Caco-2 (cell line): ENCODE measurements at places on chromosomes 6 and 20.

DNA sequence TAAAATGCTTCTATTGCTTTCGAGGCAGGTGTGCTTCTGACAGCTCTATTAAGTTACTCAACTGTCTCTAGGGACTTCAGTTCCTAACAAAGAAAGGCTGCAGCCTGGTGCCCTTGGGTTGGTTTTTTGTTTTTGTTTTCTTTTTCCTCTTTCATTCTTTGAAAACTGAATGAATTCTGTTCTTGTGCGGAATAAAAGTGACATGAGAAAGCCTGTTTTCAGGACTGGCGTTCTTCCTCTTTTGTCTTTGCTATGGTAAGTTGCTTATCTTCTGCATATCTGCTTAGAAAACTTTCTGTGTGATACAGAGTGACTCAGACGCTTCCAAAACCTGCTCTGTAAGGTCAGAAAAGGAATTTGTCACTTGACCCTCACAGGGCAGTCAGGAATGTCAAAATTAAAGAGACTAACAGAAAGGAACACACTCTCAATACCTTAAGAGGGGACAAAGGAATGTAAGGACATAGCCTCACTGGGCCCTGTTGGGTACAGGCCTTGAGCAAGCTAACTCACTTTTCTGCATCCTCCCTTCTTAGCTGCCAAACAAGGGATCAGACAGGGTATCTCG is 56.2 kb upstream of the NHSL1 start:
- H3K36me3 ChIP-seq = no peaks in the 10 kb centered on the region
- H3K4me3 ChIP-seq = no peak overlapping the region
- peaks cover 83% of the 10 kb centered on the region for H3K4me1 ChIP-seq
- H3K27me3 ChIP-seq = no peaks in the 10 kb centered on the region
- peak overlapping the region; percentile 99 for H3K27ac ChIP-seq
- peak; percentile 69 for DNase-seq

GRCh38 chr6:48423640-48424365 is 312.8 kb upstream of the PTCHD4 start:
- H3K27me3 ChIP-seq = no peaks in the 10 kb centered on the region
- no peak overlapping the region for H3K27ac ChIP-seq
- H3K36me3 ChIP-seq = no peaks in the 10 kb centered on the region
- no peak for DNase-seq
- no peak overlapping the region for H3K4me3 ChIP-seq

GRCh38 chr6:79307321-79308036 is 73.0 kb upstream of the HMGN3 start:
- H3K4me3 ChIP-seq = no peak overlapping the region
- peaks cover 8% of the 10 kb centered on the region for H3K4me1 ChIP-seq
- H3K27me3 ChIP-seq = no peaks in the 10 kb centered on the region
- no peak overlapping the region for H3K27ac ChIP-seq

GRCh38 chr6:46014511-46015118 is 1.0 kb downstream of the CLIC5 start:
- DNase-seq = peak; percentile 34
- H3K4me3 ChIP-seq = peak overlapping the region; percentile 59
- peaks cover 32% of the 10 kb centered on the region for H3K4me1 ChIP-seq
- H3K27me3 ChIP-seq = no peaks in the 10 kb centered on the region
- H3K36me3 ChIP-seq = no peaks in the 10 kb centered on the region

GRCh38 chr6:96505363-96505762 is 16.2 kb upstream of the UFL1 start:
- DNase-seq = no peak
- H3K36me3 ChIP-seq = no peaks in the 10 kb centered on the region
- no peak overlapping the region for H3K27ac ChIP-seq
- no peaks in the 10 kb centered on the region for H3K4me1 ChIP-seq

GRCh38 chr6:44386929-44387345 is 569 bp upstream of the CDC5L start:
- no peak for DNase-seq
- H3K27ac ChIP-seq = peak overlapping the region; percentile 98
- H3K4me3 ChIP-seq = peak overlapping the region; percentile 80
- peaks cover 7% of the 10 kb centered on the region; the same call in 1 of the 2 replicates for H3K4me1 ChIP-seq
- H3K36me3 ChIP-seq = no peaks in the 10 kb centered on the region
- no peaks in the 10 kb centered on the region for H3K27me3 ChIP-seq

- no peak overlapping the region for H3K27ac ChIP-seq
- H3K4me3 ChIP-seq = no peak overlapping the region
- H3K36me3 ChIP-seq = no peaks in the 10 kb centered on the region
- no peak for DNase-seq
Measured at GRCh38 chr6:61538801-61539200, 747.2 kb downstream of the KHDRBS2 start.

DNA sequence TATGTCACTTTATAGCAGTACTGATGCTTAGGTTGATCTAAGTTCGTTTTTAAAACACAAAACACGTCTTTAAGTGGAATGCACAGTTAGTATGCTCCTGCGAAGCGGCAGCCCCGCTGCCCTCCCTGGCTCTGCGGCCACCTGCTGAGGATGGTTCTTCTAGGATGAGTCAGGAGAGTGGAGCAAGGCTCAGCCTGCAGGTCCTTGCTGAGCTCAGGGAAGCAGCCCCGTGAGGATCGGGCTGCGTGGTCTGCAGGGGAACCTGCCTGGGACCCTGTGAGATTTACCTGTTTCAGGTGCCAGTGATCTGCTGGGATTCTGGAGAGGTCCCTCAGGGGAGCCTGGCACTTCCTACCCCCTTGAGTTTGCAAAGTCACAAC is 57.5 kb downstream of the SYNJ2 start:
- 0 out of 2 replicates have a peak, but pooled peaks cover 1% of the 10 kb centered on the region for H3K36me3 ChIP-seq
- H3K27ac ChIP-seq = peak overlapping the region; percentile 92
- H3K4me1 ChIP-seq = peaks cover 67% of the 10 kb centered on the region
- H3K4me3 ChIP-seq = no peak overlapping the region
- DNase-seq = no peak

- no peaks in the 10 kb centered on the region for H3K36me3 ChIP-seq
- H3K4me1 ChIP-seq = no peaks in the 10 kb centered on the region
- DNase-seq = no peak
- no peak overlapping the region for H3K27ac ChIP-seq
Measured at GRCh38 chr6:169023161-169023874, 230.3 kb downstream of the THBS2 start.

DNA sequence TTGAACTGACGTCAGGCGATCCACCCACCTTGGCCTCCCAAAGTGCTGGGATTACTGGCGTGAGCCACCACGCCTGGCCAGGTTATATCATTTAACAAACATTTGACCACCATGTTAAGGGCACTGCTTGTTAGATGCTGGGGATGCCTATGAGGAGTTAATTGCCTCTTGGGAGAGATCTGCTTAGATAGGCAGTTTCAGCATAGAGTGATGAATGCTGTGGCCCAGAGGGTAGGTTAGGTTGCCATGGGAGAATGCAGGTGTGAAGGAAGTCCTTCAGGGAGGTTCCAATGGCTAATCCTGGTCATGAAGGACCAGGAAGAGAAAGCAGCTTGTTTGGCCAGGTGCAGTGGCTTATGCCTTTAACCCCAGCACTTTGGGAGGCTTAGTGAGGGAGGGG is 17.0 kb downstream of the PHF20 start:
- H3K4me1 ChIP-seq = no peaks in the 10 kb centered on the region
- no peak overlapping the region for H3K4me3 ChIP-seq
- no peaks in the 10 kb centered on the region for H3K27me3 ChIP-seq
- no peak for DNase-seq
- H3K27ac ChIP-seq = no peak overlapping the region
- H3K36me3 ChIP-seq = no peaks in the 10 kb centered on the region

- no peak overlapping the region for H3K4me3 ChIP-seq
- no peaks in the 10 kb centered on the region for H3K4me1 ChIP-seq
- no peaks in the 10 kb centered on the region; the same call in 1 of the 2 replicates for H3K27me3 ChIP-seq
- no peaks in the 10 kb centered on the region for H3K36me3 ChIP-seq
Measured at GRCh38 chr20:37598575-37599342, 71.1 kb upstream of the BLCAP start.

GRCh38 chr20:63007360-63007645 is 539 bp upstream of the BHLHE23 start:
- DNase-seq = no peak
- no peak overlapping the region for H3K27ac ChIP-seq
- H3K4me3 ChIP-seq = no peak overlapping the region
- H3K27me3 ChIP-seq = no peaks in the 10 kb centered on the region
- H3K36me3 ChIP-seq = no peaks in the 10 kb centered on the region

GRCh38 chr6:168029459-168030217 is 32.2 kb downstream of the KIF25 start:
- no peak overlapping the region for H3K4me3 ChIP-seq
- no peaks in the 10 kb centered on the region for H3K27me3 ChIP-seq
- no peak overlapping the region for H3K27ac ChIP-seq
- no peaks in the 10 kb centered on the region; the same call in 1 of the 2 replicates for H3K4me1 ChIP-seq

- no peaks in the 10 kb centered on the region for H3K27me3 ChIP-seq
- H3K36me3 ChIP-seq = no peaks in the 10 kb centered on the region
- no peak for DNase-seq
- no peak overlapping the region for H3K27ac ChIP-seq
Measured at GRCh38 chr20:37670351-37670791, 23.5 kb upstream of the CTNNBL1 start.

DNA sequence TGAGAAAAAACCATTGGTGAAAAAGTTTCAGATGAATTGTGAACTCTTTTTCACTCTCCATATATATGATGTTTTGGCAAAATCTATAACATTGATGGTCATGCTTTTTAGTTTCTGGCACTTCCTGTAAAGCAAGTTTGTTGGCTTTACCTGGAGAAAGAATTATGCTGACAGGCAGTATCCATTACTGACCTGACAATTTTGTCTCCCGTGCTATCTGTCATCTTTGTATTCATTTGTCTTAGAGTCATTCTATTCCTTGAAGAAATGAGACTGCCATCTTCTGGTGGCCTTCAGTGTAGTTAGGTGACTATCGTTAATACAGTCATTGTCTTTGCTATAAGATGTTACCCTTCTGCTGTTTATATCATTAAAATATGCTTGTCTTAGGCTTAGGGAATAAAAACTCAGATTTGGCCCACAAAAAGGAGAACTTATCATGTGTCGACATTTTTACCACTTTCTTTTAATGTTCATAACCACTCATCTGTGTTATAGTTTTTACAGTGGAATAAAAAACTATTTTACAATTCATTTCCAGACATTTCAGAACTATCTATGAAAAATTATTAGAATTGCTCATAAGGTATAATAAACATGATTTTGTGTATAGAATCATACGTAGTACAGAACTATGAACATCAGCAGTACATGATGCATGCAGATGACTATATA is 707.0 kb downstream of the EPM2A start:
- no peaks in the 10 kb centered on the region for H3K27me3 ChIP-seq
- no peaks in the 10 kb centered on the region for H3K36me3 ChIP-seq
- DNase-seq = no peak
- H3K27ac ChIP-seq = no peak overlapping the region
- peaks cover 8% of the 10 kb centered on the region; the same call in 1 of the 2 replicates for H3K4me1 ChIP-seq
- H3K4me3 ChIP-seq = no peak overlapping the region

GRCh38 chr6:57158658-57159057 is 13.5 kb upstream of the BAG2 start:
- H3K4me3 ChIP-seq = no peak overlapping the region
- H3K4me1 ChIP-seq = no peaks in the 10 kb centered on the region
- no peak for DNase-seq

DNA sequence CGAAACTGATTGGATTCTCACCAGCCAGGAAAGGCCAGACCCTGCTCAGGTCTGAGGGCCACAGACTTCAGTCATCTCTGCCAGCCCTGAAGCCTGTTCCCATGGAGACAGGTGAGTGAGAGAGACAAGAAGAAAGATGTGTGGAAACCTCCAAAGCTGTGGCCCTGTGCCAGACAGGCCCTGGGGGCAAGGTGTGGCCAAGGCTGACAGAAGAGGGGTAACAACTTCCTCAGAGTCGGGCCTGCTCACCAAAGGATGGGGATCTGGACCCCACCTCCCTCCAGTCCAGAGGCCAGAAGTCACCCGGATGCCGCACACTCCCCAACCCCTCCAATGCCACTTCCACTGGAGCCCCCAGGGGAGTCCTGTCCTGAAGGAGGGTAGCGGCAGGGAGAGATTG is 73.6 kb downstream of the MDGA1 start:
- no peak overlapping the region for H3K4me3 ChIP-seq
- H3K27me3 ChIP-seq = no peaks in the 10 kb centered on the region
- no peak overlapping the region for H3K27ac ChIP-seq
- no peaks in the 10 kb centered on the region for H3K4me1 ChIP-seq
- no peak for DNase-seq
- no peaks in the 10 kb centered on the region for H3K36me3 ChIP-seq

DNA sequence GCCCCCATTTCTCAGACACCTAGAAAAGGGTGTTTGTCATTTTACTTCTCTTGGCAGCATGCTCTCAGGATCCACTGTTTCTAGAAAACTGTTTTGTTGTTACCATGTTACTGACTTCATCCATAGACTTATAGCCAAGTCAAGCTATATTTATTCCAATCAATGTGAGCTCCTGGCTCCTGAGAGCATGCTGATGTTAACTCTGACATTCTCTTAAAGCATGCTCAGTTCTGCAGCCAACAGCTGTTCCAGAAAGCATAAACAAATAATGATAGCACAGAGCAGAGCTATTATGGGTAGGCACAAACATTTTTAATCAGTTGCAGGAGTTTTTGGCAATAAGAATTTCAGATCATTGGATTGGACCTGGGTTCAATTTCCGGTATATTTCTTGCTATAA is 92.4 kb upstream of the CEP85L start:
- H3K36me3 ChIP-seq = no peaks in the 10 kb centered on the region
- no peak overlapping the region for H3K27ac ChIP-seq
- no peak overlapping the region for H3K4me3 ChIP-seq
- H3K27me3 ChIP-seq = no peaks in the 10 kb centered on the region
- no peaks in the 10 kb centered on the region for H3K4me1 ChIP-seq
- no peak for DNase-seq

DNA sequence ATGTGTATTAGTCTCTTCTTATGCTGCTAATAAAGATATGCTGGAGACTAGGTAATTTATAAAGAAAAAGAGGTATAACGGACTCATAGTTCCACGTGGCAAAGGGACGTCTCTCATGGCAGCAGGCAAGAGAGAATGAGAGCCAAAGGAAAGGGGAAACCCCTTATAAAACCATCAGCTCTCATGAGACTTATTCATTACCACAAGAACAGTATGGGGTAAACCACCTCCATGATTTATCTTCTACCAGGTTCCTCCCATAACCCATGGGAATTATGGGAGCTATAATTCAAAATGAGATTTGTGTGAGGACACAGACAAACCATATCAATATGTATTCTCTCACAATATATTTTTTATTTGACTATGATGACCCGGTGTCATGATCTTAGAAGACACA is 109.1 kb downstream of the UTRN start:
- no peak overlapping the region for H3K27ac ChIP-seq
- no peaks in the 10 kb centered on the region for H3K36me3 ChIP-seq
- no peak overlapping the region for H3K4me3 ChIP-seq
- H3K4me1 ChIP-seq = no peaks in the 10 kb centered on the region
- DNase-seq = no peak

GRCh38 chr20:19492116-19492515 is 265.9 kb upstream of the RIN2 start:
- H3K27ac ChIP-seq = no peak overlapping the region
- H3K4me3 ChIP-seq = no peak overlapping the region
- H3K36me3 ChIP-seq = no peaks in the 10 kb centered on the region
- DNase-seq = no peak
